ENCODE measurements at places on chromosomes 3 and 15.

DNA sequence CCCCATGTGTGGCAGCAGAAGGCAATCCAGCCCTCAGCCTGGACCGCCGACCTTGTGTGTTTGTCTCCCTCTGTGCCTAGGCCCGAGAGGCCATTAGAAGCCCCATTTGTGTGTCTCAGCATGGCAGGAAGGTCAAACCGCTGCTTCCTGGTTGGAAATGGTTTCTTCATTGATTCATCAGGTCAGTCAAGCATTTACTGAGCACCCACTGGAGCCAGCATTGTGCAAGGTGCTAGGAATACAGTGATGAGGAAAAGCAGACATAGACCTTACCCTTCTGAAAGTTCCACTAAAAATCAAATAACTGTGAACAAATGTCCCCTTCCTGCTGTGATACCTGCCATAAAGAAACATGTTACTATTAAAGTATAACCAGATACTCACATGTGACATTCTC is 265.9 kb upstream of the CTDSPL start:
- no peak for DNase-seq

- DNase-seq = no peak
These were observed 106.5 kb downstream of the TPRA1 start for GRCh38 chr3:127483902-127484591.

DNA sequence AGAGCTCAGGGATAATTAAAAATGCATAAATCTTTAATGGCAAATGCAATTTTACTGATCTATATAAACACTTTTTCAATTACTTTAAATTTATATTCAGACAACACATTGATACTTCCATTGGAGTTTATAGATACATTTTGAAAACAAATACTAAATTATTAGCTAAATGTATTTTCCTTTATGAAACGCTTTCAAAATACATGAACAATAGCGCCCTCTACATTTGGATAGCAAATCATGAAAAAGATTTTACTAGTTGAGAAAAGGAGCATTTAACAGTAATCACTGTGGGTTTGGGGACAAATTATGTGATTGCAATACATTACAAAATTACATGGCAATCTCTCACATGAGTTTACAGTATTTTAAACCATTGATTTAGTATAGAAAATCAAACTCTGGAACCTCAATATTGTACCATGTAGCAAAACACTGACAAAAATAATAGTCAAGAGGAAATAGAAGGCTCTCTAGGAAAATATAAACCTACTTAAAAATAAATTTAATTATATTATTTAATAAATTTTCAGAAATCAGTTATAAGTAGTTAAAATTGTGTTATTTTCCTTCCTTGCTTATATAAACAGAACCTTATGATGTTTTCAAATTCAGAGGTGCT is 207.9 kb downstream of the ZIC1 start:
- peak; percentile 77 for DNase-seq

DNA sequence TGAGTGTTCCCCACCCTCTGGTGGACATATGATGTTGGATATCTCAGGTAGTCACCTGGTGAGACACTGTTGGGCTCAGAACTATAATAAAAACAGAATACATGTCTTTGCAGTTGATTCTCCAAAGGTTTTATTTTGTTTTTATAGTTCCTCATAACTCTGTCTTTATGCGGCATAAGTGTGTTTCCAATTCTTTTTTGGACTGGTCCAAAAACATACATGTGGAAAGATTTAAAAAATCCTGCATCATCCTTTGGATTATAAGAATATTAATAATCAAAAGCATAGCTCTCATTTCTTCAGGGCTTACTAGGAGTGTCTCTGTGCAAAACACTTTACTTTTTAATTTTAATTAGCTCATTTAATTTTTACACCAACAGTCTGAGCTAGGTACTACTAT is 71.0 kb upstream of the ANKRD34C start:
- DNase-seq = no peak

DNA sequence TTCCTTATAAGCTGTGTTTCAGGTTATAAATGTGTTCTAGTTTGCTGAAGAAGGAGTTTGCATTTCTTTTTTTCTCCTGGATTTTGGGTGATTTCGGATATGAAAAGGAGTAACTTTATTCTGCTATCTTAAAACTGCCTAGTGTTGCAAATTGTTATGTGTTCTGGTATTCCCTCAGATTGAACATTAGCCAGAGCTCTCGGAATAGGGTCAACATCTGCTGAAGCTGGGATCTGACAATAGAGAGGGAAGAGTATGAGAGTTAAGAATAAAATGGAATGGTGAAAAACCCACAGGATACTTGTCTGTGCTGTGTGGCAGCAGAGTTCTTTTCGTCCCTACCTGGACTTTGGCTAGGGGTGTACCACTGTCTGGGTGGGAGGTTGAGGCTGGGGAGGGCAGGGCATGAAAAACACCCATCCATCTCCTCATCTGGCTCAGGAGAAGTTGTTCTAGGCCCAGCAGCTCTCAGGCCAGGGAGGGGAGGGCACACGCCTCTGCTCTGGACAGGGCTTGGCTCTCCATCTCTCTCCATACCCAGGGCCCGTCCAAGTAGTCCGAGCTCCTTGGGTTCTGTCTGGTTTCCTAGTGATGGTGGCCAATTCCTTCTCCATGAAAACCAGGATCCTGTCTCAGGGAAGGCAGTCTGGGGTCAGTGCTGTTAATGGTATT is 13.2 kb downstream of the SPSB4 start:
- no peak for DNase-seq

DNA sequence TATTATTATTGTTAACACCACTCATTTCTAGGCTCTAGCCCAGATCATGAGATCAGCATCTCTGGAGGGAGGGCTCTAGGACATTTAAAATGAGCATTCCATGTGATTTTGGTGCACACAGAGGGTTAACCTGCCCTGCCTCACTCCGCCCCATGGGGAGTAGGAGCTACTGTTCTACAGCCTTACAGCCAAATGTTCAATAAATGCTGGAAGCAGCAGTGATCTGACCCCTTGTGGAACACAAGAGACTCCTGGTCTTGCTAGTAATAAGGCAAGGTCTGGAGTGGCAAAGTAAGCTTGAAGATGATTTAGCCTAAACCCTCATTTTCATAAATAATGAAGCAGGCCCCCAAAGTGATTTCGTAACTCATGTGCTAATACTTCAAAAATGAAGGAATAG is 166.4 kb upstream of the EOMES start:
- peak; percentile 17 for DNase-seq
